Kidney (tissue), 22 donors: ENCODE measurements at places on chromosomes 7 and 10. TPM values are rescaled to one million over a fixed set of nuclear protein-coding genes. Genes with fewer than 3 reads are reported as not detected.

DNA sequence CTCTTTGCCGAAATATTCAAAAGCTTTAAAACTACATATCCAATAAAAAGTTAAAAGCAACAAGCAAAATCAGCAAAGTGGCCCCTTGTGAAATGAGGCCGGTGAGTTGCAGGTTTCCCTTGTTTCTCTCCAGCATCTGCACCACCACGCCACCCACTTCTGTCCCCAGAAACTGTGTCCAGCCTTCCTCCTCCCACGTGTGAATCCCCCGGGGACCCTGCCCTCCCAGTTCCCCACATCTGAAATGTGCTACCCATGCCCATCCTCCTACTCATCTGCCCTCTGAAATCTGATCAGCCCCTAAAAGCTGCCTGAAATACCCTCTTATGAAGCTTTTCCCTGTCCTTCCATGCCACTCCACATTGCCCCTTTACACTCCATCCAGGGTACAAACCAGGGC, 3.8 kb downstream of the ALOX5 start:
- no peak for DNase-seq

- DNase-seq = no peak
Measured at GRCh38 chr7:87935384-87935706, 1.3 kb downstream of the ADAM22 start.

DNA sequence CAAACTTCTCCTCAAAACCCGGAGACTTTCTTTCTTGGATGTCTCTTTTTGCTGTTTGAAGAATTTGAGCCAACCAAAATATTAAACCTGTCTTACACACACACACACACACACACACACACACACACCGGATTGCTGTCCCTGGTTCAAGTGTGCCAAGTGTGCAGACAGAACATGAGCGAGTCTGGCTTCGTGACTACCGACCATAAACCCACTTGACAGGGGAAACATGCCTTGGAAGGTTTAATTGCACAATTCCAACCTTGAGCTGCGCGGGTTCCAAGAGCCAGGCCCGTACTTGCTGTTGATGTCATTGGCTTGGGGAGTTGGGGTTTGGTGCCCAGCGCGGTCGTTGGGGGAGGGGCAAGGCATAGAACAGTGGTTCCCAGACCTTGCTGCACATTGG, 1.7 kb downstream of the EGFR start:
- DNase-seq = no peak

- DNase-seq = no peak
Measured at GRCh38 chr7:135375908-135376699, 133.8 kb downstream of the CNOT4 start.

GRCh38 chr10:133067149-133068105, 20.3 kb upstream of the ADGRA1 start:
- no peak for DNase-seq

DNA sequence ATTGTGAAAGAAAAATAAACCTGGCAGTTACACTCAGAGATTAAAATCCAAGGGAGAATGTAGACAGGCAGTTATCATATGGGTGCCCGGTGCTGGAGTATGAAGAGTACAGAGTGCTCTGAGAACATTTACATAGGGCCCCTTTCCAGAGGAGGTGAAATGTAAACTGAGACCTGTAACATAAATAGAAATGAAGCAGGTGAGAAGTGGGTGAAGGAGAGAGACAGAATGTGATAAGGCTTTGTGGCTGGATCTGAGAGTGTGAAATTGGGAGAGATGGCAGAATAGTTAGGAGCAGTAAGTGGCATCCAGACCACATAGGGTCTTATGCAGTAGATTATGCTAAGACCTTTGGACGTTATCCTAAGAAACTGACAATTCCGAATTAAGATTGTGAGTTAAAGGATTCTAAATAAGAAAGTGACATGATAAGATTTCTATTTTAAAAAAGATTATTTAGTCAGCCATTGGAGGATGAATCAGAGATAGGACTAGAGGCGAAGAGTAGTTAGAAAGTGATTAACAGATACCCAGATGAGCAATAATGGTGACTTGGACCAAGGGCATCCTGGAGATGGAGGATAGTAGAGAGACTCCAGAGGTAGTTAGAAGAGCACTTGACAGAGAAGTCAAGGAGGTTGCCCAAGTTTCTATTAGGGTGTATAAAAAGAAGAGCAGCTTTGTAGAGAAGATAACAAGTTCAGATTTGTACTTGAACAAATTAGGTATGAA, 36.7 kb downstream of the DNAH11 start:
- DNase-seq = no peak

EPHB4 gene
- 33.2 TPM for polyA plus RNA-seq

CH25H gene
- 1.2 TPM for polyA plus RNA-seq

GRID2IP gene
- polyA plus RNA-seq = 0.11 TPM

ZNF487 gene
- 9.7 TPM for polyA plus RNA-seq
